ENCODE measurements at places on chromosomes 5 and 9.

GRCh38 chr9:131238402-131239021 lies 37.8 kb downstream of the FAM78A start:
- DNase-seq, result no peak

DNA sequence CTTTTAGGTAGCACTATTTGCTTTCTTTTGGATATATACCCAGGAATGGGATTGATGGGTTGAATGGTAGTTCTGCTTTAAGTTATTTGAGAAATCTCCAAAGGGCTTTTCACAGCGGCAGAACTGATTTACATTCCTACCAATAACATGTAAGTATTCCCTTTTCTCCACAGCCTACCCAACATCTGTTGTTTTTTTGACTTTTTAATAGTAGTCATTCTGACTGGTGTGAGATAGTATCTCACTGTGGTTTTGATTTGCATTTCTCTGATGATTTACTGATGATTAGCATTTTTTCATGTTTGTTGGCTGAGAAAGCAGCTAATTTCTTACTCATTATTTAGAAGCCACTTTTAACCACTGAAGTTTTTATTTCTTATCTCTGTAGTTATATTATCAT lies 221.1 kb upstream of the ACTBL2 start:
- no peak for DNase-seq

- no peak for DNase-seq
Observed at GRCh38 chr5:155480731-155481131, 467.2 kb downstream of the KIF4B start.

DNA sequence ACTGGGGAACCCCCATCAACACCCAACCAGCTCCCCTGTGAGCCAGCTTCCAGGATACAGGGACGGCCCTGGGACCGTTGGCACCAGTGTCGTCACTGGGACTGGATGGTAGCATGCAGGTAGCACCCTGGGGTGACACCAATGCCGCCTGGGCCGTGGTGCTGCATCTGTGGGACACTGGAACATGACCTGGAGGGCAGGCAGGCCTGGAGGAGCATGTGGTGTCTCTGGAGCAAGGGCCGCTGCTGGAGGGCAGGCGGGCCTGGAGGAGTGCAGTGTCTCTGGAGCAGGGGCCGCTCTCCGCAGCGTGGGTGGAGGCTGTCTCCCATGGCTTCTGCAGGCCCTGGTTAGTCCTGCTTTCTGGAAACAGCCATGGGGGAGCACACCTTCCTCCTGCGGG lies 13.1 kb downstream of the LPCAT1 start:
- no peak for DNase-seq

DNA sequence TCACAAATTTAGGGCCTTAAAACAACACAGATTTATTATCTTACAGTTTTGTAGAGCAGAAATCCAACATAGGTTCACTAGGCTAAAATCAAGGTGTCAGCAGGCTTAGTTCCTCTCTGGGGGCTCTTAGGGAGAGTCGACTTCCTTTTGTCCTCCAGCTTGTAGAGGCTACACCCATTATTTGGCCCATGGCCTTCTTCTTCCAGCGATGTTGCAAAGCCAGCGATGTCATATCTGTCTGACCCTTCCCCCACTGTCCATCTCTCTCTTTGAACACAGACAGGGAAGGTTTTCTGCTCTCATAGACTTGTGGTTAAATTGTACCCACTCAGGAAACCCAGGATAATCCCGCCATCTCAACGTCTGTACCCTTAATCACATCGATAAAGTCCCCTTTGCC lies 60.3 kb upstream of the SHB start:
- DNase-seq, result no peak

GRCh38 chr9:136533775-136534157 lies 12.1 kb downstream of the NOTCH1 start:
- no peak for DNase-seq

DNA sequence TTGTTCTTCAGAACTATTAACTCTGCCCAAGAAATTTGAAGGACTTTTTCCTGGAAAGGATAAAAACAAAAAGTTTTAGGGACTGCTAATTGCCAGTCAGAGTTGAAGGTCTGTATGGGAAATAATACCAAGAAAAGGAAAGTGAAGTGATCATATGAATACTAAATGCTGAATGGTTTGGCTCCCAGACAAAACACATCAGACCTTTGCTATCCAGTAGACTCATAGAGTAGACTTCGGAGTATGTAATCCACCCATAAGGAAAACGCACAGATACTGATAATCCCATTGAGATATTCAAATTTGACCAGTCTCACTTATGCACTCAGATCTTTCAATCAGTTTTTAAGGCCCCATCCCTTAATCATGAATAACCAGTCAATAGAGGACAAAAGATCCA lies 319.0 kb upstream of the PTGER4 start:
- DNase-seq, result no peak

DNA sequence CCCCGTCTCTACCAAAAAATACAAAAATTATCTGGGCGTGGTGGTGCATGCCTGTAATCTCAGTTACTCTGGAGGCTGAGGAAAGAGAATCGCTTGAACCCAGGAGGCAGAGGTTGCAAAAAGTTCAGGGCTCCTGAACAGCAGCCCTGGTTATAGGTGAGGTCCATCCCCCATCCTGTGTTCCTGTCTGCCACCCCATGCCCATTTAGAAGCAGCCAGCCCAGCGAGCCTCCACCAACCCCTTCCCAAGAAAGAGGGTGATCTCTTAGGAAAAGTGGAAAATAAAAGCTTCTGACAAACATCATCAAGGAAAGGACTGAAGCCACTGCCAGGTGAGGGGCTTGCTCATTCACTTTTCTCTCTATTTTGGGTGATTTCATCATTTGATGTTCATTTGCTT lies 55.8 kb downstream of the FSTL4 start:
- DNase-seq, result no peak

GRCh38 chr5:135591277-135591676 lies 12.5 kb upstream of the CXCL14 start:
- DNase-seq, result no peak

GRCh38 chr9:127778280-127779135 lies at the start of gene SH2D3C:
Gene SH2D3C, minus strand, starts transcription at chr9:127778666. Its CDS starts 39 bp downstream, at chr9:127778627.
- DNase-seq, result no peak
